GM12892 (cell line): ENCODE measurements at places on chromosomes 1 and 21.
A peak's percentile ranks its signal among the peaks of the same experiment; 100 is the strongest.

- no peak for DNase-seq
Measured at GRCh38 chr1:156439036-156439776, 61.4 kb downstream of the MEF2D start.

DNA sequence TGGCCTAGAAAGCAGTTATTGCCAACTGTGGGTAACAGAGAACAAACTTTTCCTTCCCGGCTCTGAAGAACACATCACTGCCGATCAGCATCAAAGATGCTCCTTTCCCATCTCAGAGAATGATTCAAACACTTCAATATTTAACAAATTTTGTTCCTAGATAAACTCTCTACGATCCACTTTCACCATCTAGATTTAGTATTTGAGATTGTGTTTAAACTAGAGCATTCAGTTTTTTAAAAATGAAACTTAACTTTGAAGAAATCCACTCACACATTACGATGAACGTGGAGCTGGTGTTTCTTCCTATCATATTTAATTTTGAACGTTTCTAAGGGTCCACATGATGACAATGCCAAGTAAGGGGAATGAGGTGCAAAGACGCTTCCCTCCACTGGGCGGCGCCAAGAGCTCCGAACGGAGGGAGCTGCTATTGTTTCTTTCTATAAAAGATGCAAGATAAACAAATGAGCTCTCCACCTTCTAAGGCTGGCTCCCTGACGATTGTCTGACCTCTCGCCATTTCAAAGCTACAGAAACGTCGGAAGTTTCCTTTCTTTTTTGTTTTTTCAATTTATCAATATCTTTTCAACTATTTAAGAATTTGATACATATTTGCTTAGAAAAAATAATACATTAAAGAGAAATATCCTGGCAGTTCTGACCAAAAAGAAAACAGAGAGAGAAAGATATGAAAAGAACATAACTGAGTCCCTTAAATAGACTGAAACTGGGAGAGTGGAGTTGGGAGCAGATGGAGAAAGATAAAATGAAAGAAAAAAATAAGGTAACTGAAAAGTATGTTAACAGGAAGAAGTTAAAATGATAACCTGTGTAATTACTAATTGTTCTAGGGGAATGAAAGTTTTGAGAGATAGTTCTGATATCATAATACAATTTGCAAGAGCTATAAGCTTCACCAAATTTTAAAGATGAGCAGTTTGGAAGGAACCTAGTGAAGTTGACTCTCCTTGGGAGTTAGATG lies 4.4 kb upstream of the BARHL2 start:
- DNase-seq: no peak

- DNase-seq: no peak
Measured at GRCh38 chr1:90475631-90476030, 241.5 kb downstream of the BARHL2 start.

- DNase-seq: no peak
Measured at GRCh38 chr1:214566158-214567104, 15.0 kb upstream of the PTPN14 start.

DNA sequence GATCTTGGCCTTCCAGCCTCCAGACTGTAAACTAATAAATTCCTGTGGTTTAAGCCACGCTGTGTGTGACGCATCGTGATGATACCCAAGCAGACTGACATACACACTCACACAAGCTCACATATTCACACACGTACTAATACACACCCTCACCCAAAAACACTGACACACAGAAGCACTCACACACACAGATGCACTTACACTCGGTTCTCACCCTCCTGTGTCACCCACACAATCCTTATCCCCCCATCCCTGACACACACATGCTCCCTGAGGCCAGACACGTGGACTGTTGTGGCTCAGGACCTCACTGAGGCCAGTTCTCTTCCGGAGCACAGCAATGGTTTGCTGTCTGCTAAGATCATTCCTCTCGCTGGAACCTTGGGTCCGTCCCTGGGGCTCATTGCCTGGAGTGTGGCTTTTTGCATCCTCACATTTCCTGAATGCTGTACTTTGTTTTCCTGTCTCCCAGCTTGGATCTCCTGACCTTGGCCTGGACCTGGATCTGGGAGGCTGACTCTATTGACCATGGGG lies 76.9 kb upstream of the LYST start:
- DNase-seq: no peak

DNA sequence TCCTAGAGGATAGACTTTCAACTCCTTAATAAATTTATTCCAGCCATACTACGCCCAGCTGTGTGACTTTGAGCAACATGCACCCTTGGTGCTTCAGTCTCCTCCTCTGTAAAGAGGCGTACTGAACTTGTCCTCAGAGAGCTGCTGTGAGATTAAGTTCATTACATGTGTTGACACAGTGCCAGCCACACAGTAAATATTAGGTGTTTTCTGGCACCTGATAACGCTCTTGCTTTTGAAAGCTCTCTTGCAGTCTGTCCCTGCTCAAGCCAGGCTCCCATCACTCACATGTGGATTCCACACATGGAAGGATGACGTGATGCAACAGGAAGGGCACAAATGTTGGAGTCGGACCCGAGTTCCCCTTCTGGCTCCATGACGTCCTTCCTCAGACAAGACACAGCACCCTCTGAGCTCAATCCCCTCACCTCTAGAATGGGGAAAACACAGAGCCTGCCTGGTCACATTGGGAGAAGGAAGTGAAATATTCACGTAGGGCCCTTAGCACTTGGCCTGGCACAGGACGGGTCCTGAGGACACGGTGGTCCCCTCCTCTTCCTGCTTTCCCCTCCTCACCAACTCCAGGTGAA lies 7.7 kb downstream of the IFNLR1 start:
- no peak for DNase-seq

GRCh38 chr21:44448651-44449131 lies 6.6 kb upstream of the LRRC3 start:
- no peak for DNase-seq

DNA sequence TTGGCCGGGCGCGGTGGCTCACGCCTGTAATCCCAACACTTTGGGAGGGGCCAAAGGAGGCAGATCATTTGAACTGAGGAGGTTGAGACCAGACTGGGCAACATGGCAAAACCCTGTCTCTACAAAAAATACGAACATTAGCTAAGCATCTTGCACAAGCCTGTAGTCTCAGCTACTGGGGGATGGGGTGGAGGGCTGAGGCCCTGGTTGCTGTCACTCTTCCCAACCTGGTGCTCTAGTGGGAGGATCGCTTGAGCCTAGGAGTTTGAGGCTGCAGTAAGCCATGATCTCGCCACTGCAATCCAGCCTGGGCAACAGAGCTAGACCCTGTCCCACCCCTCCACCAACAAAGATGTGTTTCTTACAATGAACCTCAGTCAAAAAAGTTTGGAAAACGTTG lies 2.8 kb downstream of the PHGDH start:
- DNase-seq: no peak

DNA sequence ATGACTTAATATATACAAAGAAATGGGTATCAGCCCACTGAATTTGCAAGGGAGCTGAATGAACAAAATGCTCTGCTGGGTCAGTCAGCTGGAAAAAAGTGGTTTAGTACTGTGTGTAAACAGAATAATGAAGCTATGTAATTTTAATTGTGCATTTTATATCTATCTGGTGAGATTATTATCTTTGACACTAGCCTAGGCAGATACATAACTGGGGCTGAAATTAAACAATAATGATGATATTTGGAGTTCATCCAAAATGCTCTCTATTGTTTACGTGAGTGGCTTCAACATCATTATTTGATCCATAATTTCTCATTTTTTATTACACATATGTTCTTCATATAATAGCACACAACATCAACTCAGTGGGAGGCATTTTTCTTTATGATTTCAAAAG lies 208.5 kb upstream of the SNX7 start:
- DNase-seq: no peak

DNA sequence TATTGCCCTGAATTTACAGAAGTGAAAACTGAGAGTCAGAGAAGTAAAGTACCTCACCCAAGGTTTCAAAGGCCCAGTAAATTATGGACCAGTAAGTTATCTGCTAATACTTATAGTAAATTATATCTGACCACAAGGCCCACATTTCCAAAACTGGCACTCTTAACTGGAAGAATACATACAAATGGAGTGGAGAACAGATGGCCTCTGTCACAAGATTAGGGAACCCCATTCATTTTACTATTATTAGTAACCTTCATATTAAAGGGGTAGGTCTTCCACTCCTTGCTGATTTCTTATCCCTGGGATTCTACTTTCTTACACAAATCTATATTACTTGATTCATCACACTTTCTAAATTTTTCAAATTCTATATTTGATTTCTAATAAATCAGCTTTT lies 588.8 kb downstream of the NEGR1 start:
- DNase-seq: no peak

- no peak for DNase-seq
Measured at GRCh38 chr1:96340686-96341085, 380.9 kb upstream of the PTBP2 start.

DNA sequence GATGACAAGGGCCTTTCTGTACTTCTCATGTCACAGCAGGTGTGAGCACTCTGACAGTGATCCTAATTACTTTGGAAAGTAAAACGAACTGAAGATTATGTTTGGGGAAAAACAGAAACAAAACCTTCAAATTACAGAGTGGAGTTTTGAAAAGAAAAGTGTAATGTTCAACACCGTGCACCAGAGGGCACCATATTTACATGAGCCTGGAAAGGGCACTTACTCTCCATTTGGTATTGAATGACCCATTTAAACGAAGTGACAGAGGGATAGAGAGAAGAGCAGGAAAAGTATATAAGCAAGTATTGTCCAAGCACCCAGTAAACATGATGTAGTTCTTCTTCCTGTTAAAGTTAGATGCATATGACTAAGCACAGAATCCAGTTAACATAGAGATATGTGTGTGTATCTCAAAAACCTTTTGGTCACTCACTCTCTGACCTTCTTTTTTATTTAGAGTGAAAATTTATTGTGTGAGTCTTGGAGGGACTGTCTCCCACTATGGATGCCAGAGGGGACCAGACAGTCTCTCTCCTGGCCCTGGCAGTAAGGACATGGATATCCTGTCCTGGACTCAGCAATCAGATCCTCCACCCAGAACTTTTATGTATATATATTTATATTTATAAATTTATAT lies 3.8 kb upstream of the RGSL1 start:
- no peak for DNase-seq

DNA sequence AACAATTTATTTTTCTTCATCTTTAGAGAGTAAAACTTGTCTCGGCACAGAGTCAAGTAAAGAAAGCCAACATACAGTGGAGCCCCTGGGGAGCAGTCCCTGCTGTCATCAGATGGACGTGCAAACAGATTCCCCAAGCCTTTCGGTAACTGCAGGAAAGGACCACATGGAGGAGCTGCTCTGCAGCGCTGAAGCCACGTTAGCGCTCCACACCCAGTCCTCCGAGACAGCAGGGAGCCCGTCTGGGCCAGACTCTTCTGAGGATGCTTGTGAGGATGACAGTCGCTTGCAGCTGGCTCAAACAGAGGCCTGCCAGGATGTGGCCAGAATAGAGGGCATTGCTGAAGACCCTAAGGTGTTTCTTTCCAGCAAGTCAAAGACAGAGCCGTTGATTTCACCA lies 77.1 kb upstream of the SCCPDH start:
- DNase-seq: no peak

- DNase-seq: no peak
Measured at GRCh38 chr1:15849775-15850324, 2.3 kb downstream of the SPEN start.

GRCh38 chr1:224769452-224770335 lies 153.6 kb downstream of the CNIH3 start:
- no peak for DNase-seq

DNA sequence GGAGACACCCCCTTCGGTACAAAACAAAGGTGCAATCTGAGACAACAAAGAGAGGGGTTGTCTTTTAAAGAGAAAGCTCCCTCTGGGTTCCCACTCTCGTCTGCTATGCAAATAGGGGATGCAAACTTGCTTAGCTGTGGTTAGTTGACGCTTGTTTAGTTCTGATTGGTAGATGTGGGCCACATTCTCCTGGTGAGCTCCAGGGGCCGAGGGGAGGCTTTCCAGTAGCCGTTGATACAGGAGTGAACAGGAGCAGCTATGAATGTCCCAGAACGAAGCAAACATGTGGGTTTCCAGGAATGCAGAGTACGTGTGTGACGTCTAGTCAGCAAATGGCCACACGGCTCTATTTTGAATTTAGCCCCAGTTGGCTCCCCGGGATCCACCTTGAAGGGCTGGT lies 14.7 kb downstream of the TFF2 start:
- no peak for DNase-seq

GRCh38 chr1:15578921-15579682 lies 5.7 kb downstream of the AGMAT start:
- DNase-seq: peak; percentile 46

DNA sequence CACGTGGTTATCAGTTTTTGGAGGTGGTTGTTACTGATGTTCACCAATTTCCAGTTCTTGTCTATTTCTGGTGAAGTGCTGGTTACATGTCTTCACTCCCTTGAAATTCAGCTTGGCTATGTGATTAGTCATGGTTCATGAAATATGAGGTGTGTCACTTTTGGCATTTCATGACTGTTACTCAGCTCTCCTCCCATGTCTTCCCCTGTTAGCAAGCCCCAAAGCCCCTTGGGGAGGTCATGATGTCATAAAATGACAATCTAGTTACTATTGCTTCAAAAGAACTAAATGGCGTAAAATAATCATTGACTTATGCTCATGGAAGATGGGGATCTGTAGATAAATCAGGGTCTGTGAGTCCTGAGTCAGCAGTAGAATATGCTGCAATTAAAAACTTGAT lies 425.1 kb downstream of the SETD4 start:
- DNase-seq: no peak

- DNase-seq: no peak
Measured at GRCh38 chr1:114272593-114272992, 118.9 kb upstream of the SYT6 start.

DNA sequence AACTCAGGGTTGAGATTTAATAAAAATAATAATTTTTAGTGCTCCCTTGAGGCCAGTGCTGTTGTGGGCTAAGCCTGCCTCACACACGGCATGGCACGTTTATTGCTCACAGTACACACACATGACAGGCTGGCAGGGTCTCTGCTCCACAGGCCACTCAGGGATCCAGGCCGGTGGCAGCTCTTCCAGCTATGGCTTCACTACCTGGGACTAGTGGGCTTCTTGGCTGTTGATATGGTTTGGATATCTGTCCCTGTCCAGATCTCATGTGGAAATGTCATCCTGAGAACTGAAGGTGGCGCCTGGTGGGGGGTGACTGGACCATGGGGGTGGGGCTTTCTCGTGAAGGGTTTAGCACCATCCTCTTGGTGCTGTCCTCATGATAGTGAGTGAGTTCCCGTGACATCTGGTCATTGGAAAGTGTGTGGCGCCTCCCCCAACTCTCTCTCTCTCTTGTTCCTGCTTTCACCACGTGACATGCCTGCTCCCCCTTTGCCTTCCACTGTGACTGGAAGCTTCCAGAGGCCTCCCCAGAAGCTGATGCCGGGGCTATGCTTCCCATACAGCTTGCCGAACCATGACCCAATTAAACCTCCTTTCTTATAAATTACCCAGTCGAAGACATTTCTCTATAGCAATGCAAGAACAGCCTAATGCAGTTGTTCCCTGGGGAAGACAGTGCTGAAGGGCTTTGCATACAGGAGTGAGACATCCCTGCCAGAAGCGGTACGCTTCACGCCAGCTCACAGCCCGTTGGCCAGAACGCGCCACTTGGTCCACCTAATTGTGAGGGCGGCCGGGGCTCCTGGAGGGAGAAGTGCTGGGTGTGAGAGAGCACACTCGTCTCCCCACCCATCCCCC lies 226.9 kb upstream of the C1orf174 start:
- DNase-seq: no peak

- no peak for DNase-seq
Measured at GRCh38 chr21:32427958-32428623, 15.6 kb downstream of the EVA1C start.
